Cardiac muscle cell (in vitro differentiated cells and primary cell): ENCODE measurements at places on chromosomes 16 and 17. TPM values are rescaled to one million over a fixed set of nuclear protein-coding genes. Genes with fewer than 3 reads are reported as not detected.

Gene MYO15B
- total RNA-seq = 15.3 and 101 TPM in 2 replicates

Gene TBC1D26
- 2.2 and 2.6 TPM in 2 replicates for total RNA-seq

Gene TMEM132E
- 0.18 and 0.46 TPM in 2 replicates for total RNA-seq

- DNase-seq = no peak
These were observed 3.3 kb upstream of the PSMD12 start for GRCh38 chr17:67369676-67370075.
